ENCODE measurements at places on chromosomes 7 and 10.

DNA sequence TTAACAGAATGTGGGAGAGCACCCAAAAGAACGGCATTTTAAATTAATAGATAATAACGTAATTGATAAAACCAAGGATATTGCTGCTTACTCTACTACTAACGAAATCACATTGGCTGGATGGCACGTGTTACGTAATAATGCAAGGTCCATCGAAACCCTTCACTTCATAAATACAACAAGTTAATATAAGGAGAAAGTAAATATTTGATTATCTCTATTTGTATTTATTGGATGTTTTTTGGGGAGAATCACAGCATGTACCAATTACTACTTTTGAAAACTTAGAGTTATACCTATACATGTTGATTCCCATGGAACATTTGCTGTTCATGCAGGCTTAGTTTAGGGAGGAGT, 1.6 kb downstream of the PRKG1 start:
- DNase-seq: no peak

DNA sequence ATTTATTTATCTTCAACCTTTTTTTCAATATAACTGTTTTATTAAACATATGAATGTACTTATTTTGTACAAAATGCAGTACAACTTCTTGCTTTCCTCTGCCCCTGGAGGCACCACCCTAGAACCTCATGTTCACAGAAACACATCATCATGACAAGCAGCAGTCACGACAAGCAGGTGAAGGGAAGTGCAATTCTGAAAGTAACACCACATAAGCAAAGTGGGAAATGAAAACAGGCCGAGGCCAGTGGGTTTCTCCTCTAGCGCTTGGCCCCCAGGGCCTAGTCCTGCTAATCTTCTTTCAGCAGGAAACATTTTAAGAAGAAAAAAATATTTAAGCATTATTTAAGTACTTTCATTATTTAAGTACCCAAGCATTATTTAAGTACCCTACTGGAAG, 598.1 kb downstream of the SH2D4B start:
- DNase-seq: no peak

DNA sequence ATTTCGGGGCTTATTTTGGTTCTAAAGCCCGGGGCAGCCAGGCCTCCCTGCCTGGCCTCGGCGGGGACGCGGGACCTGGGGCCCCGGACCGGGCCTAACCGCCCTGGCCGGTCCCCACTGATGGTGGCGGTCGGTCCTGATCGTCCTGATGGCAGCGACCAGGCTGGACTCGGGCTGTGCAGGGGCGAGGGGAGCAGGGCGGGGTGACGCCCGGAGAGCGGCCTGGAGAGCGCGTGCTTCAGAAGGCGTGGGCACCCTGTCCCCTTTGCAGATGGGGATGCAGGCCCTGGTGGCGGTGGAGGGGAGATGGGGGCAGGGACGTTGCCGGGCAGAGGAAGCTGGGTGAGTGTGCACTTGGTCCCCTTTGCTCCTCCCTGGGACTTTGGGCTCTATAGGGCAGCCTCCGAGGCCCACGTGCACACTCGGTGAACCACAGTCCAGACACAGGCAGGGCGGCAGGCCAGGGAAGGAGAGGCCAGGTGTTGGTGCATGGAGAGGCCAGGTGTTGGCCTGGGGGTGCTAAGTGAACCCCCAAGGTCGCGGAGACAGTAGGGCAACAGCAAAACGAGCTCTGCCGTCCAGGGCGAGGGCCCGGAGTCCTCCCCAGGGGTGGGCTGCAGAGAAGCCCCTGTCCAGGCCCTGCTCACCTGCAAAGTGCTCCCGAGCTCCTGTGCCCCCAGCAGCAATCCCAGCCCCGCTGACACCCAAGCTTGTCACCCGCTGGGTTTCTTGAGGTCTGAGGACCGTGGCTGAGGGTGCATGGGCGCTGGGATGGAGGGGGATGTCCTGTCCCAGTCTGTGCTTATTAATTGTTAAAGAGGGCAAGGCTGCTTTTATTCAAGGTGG, 42.4 kb upstream of the FAM20C start:
- DNase-seq: no peak

GRCh38 chr7:155568842-155569494, 22.6 kb upstream of the CNPY1 start:
- no peak for DNase-seq

DNA sequence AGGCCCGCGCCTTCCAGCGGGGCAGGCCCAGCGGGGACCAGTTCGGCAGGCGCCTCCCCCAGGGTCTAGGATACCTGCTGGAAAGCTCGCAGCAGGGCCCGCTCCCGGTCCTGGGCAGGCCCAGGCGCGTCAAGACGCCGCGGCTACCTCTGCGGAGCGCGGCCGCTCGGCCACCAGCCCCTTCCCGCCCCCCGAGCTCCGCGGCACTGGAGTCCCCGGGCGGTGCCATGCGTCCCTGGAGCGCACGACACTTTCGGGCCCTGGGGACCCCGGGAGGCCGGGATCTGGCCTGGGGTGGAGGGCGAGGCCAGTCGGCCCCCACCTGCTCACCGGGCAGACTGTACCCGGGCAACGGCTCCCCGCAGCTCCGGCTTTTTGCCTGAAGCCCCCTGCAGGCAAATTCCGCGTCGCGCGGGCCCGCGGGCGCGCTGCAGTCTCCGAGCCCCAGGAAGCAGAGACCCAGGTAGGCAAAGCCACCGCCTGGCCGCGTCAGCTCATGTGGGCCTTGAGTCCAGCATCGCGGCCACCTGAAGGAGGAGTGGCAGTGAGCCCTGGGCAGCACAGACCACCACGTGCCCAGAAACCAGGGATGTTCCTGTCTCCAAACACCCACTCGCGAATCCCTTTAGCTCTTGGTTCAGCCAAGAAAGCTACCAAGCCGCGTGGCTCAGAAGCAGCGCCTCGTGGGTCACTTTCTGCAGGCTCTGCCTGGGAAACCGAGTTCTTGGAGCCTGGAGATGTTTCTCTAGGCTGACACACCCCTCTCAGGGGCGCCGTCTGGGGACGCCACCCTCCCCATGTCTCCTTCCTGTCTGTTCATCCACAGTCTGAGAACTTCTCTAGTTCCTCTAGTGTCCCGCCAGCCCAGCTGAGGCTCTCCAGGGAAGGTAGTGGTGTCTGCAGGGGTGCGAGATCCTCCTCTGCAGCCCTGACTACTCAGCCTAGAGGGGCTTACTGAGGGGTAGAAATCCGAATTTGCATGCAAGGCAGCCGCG, 46.1 kb upstream of the APBB1IP start:
- DNase-seq: no peak

DNA sequence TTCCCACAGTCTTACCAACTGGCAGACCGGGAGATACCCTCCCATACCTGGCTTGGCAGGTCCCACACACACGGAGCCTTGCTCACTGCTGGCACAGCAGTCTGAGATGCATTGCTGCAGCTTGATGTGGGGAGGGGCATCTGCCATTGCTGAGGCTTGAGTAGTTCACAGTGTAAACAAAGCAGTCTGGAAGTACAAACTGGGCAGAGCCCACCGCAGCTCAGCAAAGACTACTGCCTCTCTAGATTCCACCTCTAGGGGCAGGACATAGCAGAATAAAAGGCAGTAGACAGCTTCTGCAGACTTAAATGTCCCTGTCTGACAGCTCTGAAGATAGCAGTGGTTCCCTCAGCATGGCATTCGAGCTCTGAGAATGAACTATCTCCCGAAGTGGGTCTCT, 69.6 kb upstream of the RELN start:
- no peak for DNase-seq

GRCh38 chr10:113479346-113480080, 73.3 kb upstream of the HABP2 start:
- no peak for DNase-seq

GRCh38 chr7:4713183-4713784, 31.2 kb downstream of the FOXK1 start:
- no peak for DNase-seq

GRCh38 chr10:49115015-49115795, at the start of gene VSTM4:
VSTM4 (minus strand) TSS chr10:49115522; CDS start chr10:49115485, 37 bp downstream.
- DNase-seq: no peak

- no peak for DNase-seq
These were observed 6.1 kb upstream of the COA1 start for GRCh38 chr7:43735403-43735801.

DNA sequence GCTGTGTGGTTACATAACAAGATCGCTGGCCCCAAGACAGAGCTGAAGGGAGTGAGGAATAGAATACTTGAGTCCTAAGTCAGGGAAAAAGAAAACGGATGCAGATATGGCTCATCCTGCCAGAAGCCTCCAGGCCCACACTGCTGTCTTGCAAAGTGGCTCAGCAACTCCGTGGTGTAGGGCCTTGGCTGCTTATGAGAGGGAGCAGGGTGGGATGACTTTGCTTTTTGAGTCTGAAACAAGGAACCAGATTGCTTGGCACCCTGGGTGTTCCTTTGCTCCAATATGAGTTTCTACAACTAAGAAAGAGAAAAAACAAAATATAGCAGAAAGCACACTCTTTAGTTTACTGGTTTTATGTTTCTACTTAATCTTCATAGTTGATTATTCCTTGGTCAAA, 193.8 kb upstream of the WDR11 start:
- no peak for DNase-seq

DNA sequence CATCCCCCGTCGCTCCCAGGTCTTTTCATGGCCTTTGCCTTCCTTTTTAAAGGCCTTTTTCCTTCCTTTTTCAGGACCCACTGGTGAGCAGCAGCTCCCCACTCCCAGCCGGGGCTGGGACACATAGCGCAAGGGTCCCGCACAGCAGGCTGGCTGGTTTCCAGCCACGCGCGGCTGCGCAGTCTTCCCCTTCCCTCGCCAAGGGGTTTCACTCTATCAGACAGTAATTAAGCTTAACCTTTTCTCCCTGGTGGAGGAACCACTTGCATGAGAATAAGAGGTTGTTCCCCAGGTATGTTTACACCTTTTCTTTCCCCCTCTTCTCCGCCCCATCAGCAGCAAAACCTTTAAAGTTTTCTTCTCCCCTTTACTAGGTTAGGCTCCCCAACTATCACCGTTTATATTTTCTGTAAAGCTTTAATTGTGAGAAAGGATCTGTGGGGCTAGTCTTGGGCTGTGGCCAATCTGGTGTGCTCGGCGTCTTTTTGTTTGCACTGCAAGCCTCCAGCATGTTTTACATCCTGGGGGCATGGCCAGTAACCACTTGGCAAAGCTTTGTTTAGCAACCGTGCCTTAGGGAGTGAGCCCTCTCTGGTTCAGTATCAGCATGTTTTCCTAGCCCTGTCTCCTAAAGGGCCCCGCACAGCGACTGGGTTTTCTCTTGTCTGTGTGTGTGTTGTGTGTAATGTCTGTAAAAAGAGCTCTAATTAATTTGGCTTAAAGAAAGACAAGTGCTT, 219.6 kb downstream of the PHF14 start:
- DNase-seq: no peak

DNA sequence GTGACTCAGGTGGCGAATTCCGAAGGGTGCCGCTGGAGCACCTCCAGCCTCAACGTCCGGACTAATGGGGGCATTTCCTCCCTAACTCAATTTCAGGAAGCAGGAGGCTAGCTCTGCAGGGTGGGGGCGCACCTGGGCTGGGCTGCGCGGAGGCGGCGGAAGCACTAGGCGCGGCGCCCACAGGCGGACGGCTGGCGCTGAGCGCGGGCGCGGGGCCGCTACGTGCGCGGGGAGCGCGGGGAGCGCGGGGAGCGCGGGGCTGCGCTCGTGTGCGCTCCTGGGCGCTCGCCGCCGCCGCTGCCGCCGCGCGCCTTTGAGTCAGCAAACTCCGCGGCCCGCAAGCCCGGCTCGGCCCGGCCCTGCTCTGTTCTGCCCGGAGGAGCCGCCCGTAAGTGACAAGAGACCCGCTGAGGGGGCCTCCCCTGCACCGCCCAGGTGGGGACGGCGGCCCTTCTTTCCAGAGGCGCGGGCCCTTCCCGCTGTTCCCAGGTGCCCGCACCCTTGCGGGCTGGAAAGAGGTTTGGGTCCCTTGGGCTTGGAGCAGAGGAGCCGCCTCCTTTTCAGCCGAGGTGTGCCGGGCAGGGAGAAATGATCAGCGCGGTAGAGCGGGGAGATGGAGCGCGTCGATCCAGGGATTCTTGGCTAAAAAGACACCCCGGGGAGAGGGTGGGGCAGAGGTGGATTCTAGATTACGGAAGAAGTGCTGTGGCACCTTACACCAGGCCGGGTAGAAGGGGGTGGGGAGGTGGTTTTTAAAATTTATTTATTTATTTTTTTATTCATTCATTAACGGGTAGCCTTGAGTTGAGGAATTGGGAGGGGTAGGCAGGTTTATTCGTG, at the start of gene SNX10:
TSS of gene SNX10 (plus strand) at position 164 of the 840 bp plus-strand sequence. CDS start 54,581 bp downstream, outside the sequence.
- DNase-seq: peak; percentile 74

GRCh38 chr10:71393841-71394475, 2.8 kb upstream of the CDH23 start:
- no peak for DNase-seq

- no peak for DNase-seq
These were observed 715.2 kb downstream of the SUGCT start for GRCh38 chr7:40850017-40850416.

- no peak for DNase-seq
These were observed 123.9 kb downstream of the PRKG1 start for GRCh38 chr10:51198170-51198569.

GRCh38 chr7:101185258-101185839, 5.3 kb upstream of the NAT16 start:
- DNase-seq: no peak

DNA sequence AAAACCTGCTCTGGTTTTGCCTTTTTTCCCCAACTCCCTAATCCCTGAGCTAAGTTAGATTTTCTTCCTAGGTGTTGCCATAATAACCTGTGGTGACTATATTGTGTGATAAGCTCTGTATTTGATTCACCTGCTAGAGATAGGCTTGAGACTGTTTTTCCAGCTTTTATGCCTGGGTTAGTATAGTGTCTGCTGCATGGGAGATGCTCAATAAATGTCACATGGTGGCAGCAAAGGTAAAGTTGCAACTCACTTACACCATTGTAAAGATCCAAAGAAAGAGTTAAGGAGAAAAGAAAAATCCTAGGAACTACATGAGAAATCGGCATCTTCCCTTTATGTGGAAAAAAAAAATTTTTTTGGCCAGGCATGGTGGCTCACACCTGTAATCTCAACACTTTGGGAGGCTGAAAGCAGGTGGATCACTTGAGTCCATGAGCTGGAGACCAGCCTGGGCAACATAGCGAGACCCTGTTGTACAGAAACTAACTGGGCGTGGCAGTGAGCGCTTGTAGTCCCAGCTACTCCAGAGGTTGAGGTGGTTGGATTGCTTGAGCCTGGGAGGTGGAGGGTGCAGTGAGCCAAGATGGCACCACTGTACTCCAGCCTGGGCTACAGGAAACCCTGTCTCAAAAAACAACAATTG, 3.7 kb downstream of the CCNJ start:
- DNase-seq: no peak

GRCh38 chr10:62669341-62669740, 135.2 kb upstream of the ADO start:
- no peak for DNase-seq

- no peak for DNase-seq
These were observed 1121.4 kb downstream of the XPNPEP1 start for GRCh38 chr10:108801775-108802517.

GRCh38 chr10:34187201-34187600, 627.9 kb downstream of the PARD3 start:
- no peak for DNase-seq
